GM23338 (cell line): ENCODE measurements at places on chromosomes 2 and 18. TPM values are rescaled to one million over a fixed set of nuclear protein-coding genes. Genes with fewer than 3 reads are reported as not detected.

DNA sequence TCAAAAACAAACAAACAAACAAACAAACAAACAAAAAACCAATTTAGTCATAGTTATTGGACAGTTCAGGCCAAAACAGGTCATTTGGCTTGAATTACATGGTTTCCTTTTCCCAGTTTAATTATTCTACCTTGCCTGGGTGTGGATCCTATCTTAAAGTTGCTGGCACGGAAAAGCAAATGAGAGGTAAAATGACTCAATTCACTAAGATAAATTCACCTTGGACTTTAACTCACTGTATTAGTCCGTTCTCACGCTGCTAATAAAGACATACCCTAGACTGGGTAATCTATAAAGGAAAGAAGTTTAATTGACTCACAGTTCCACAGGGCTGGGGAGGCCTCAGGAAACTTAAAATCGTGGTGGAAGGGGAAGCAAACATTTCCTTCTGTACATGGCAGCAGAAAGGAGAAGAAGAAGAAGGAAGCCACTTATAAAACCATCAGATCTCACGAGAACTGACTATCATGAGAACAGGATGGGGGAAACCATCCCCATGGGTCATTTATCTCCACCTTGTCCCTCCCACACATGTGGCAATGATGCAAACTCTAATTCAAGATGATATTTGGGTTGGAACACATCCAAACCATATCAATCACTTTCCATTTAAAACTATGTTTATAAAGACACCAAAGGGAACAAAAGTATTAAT lies 22.5 kb upstream of the TRAPPC8 start:
- no peaks in the 10 kb centered on the region for H3K36me3 ChIP-seq
- H3K4me3 ChIP-seq = no peak overlapping the region
- no peak for DNase-seq

- H3K36me3 ChIP-seq = 0 out of 2 replicates have a peak, but pooled peaks cover 5% of the 10 kb centered on the region
- DNase-seq = no peak
- no peak overlapping the region for H3K27ac ChIP-seq
- H3K4me1 ChIP-seq = no peaks in the 10 kb centered on the region
These were observed 14.1 kb upstream of the GPR55 start for GRCh38 chr2:230939066-230939591.

DNA sequence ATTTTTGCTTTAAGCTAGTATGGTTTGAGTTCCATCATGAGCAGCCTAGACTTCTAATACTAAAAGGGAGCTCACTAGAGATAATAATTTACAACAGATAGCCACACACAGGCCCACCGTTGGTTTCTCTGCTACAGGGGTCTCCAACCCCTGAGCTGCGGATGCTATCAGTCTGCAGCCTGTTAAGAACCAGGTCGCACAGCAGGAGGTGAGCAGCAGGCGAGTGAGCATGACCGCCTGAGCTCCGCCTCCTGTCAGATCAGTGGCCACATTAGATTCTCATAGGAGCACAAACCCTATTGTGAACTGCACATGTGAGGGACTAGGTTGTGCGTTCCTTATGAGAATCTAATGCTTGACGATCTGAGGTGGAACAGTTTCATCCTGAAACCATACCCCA lies 150.6 kb downstream of the HRH4 start:
- H3K27me3 ChIP-seq = no peaks in the 10 kb centered on the region
- H3K4me3 ChIP-seq = no peak overlapping the region
- H3K4me1 ChIP-seq = 0 out of 2 replicates have a peak, but pooled peaks cover 4% of the 10 kb centered on the region
- no peaks in the 10 kb centered on the region for H3K36me3 ChIP-seq

DNA sequence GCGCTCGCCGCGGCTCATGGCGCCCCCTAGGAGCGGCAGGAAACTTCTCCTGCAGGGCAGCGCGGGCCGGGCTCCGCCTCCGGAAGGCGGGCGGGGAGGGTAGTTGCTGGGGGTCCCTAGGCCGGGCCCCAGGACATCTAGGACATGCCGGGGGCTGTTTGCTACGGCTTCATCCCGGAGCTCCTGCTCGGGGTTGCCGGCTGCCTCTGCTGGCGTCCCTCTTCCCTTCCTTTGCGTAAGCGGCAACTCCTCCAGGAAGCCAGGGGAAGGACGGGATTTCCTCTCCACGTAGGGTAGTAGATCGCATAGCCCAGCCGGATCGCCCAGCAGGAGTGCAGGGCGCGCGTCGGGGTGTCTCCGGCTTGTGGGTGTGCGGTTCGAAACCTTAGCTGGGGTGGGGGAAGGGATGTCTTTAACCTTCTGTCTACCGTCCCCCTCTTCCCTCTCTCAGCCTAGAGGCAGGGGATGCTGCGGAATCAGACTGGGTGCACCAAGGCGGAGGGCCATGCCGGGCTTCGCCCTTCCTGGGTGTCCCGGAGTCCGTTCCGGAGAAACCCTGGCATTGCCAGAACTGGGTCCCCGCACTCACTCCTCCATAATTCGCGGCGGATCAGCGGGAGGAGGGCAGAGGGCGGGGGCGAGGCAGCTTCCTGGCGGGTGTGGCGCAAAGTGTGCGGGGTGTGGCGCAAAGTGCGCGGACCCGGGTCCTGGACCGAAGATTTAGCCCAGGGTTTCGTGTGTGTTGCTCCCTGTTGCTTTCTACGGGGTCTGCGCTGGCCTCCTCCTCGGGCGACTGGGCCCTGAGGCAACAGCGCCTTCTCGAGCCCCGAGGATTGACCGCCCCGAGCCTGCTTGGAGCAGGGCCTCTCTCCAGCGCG lies 12.2 kb upstream of the SKOR2 start:
- DNase-seq = peak; percentile 89
- H3K4me1 ChIP-seq = peaks cover 41% of the 10 kb centered on the region
- H3K27ac ChIP-seq = no peak overlapping the region
- H3K27me3 ChIP-seq = peaks cover 100% of the 10 kb centered on the region
- peak overlapping the region; percentile 91 for H3K4me3 ChIP-seq
- no peaks in the 10 kb centered on the region for H3K36me3 ChIP-seq

DNA sequence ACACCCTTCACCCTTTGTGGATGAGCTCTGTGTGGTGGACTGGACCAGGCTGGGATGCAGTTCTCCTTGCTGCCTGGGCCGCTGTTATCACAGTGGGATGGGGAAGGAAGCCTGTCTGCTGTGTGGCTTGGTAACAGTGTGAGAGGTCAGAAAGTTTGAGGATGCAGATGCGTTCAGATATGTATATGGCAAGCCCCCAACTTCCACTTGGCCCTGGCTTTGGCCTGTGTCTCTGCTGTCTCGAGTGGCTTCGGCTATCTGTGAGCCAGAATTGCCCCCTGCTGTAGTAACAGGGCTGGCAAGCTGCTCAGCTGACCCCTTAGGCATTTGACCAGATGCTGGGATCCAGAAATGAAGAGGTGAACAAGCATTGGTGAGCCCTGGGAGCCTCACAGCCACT lies 106.8 kb downstream of the WDSUB1 start:
- DNase-seq = no peak
- no peaks in the 10 kb centered on the region for H3K27me3 ChIP-seq
- H3K4me1 ChIP-seq = no peaks in the 10 kb centered on the region
- no peak overlapping the region for H3K4me3 ChIP-seq
- no peaks in the 10 kb centered on the region for H3K36me3 ChIP-seq
- no peak overlapping the region for H3K27ac ChIP-seq

- no peaks in the 10 kb centered on the region for H3K27me3 ChIP-seq
- DNase-seq = no peak
- H3K4me1 ChIP-seq = no peaks in the 10 kb centered on the region
- no peaks in the 10 kb centered on the region for H3K36me3 ChIP-seq
These were observed 510.1 kb upstream of the SLC8A1 start for GRCh38 chr2:40962026-40962425.

- no peak for DNase-seq
- H3K27me3 ChIP-seq = no peaks in the 10 kb centered on the region
- H3K4me3 ChIP-seq = no peak overlapping the region
- H3K27ac ChIP-seq = no peak overlapping the region
These were observed 186.0 kb upstream of the TNP1 start for GRCh38 chr2:217045700-217046475.

GRCh38 chr2:191064590-191064989 lies 50.6 kb upstream of the STAT1 start:
- H3K4me1 ChIP-seq = peaks cover 5% of the 10 kb centered on the region
- no peak for DNase-seq
- no peaks in the 10 kb centered on the region for H3K27me3 ChIP-seq
- H3K4me3 ChIP-seq = no peak overlapping the region

DNA sequence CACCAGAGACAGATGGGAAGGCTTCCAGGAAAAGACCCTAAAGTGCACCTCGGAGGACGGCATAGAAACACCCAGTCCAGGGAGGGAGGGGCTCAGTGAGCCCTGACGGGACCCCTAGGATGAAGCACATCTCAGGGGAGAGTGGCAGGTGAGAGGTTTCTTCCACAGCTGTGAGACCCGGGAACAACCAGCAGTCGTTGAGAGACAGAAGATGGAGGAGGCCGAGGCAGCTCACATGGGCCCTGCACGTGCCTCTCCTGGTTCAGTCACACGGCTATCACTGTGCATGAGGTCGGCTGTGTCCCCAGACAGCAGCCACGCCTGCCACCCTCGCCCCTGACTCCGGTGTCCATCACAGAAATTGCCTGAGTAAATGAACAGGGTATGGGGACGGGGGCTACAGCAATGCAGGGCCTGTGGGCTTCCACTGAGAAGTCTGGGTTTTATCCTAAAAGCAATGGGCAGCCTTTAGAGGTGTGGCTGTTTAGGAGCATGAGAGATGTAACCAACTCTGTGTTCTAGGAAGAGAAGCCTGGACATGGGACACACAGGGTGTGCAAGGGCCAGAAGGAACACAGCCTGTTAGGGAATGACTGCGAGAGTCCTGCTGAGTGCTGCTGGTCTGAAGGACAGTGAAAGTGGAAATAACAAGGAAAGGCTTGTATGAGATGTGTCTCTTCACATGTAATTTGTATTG lies 102.0 kb downstream of the TMEM18 start:
- H3K4me1 ChIP-seq = no peaks in the 10 kb centered on the region
- no peak for DNase-seq
- H3K36me3 ChIP-seq = no peaks in the 10 kb centered on the region
- H3K27me3 ChIP-seq = no peaks in the 10 kb centered on the region
- H3K4me3 ChIP-seq = no peak overlapping the region

Gene DNAJC5G
- 0.39 and 0.59 TPM in 2 replicates for total RNA-seq

Gene C18orf63
- total RNA-seq = not detected in 2 replicates

Gene ZSWIM2
- total RNA-seq = not detected in 2 replicates

Gene NEU2
- not detected in 2 replicates for total RNA-seq

Gene TMEM163
- 0.85 and 1.1 TPM in 2 replicates for total RNA-seq

Gene C1QL2
- total RNA-seq = 0.69 and 1.2 TPM in 2 replicates

Gene SLC25A12
- total RNA-seq = 10.7 and 14.8 TPM in 2 replicates

Gene VWC2L
- total RNA-seq = not detected in 2 replicates
